ENCODE measurements at places on chromosomes 12 and 14.

- no peak for DNase-seq
Measured at GRCh38 chr12:40614923-40615322, 77.3 kb upstream of the CNTN1 start.

DNA sequence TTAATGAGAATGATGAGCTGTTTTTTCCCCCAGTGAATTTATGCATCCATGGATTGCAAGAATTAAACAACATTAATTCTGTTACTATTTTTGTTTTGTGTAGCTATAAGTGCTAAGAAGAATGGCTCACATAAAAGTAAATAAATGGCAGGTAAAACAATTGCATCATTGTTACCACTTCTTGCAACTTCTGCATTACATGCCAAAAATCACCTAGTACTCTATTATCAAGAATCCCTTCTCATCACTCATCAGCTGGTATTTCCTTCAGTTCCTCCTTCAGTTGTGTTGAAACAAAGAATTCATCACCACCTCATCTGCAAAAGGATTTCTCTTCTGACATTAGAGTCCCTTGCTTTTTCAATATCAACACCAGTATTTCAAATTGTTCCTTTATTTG, 773 bp downstream of the A2M start:
- no peak for DNase-seq

- DNase-seq: no peak
Measured at GRCh38 chr14:20489093-20489994, 16.0 kb upstream of the RNASE10 start.

DNA sequence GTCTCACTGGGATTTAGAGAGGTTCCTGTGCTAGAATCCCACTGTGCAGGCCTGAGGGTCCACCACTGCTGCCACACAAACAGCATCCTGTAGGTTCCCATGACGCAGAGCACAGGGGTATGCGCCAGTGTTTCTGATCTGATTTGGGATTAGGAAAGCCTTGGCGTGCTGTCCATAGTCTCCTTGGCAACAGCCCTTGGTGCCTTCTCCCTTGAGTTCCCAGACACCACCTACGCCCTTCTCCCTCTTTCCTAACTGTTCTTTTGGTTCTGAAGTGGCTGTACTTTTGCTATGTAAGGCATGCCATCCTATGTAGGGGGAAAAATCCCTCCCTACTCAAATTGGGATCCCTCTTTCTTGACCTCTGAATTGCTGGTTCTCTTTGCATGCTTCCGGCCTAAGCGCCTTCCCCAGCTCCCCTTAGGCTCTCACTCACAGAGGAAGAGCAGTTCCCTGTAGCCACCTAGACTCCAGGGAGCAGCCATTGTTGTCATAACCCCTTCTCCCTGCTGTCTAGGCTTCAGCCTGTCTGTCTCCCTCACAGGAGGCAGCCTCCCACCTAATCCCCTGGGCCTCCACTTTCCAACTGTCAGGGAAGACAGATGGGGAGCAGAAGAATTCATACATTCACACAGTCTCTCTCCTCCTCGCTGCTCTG, 14.8 kb upstream of the RIC8B start:
- no peak for DNase-seq

DNA sequence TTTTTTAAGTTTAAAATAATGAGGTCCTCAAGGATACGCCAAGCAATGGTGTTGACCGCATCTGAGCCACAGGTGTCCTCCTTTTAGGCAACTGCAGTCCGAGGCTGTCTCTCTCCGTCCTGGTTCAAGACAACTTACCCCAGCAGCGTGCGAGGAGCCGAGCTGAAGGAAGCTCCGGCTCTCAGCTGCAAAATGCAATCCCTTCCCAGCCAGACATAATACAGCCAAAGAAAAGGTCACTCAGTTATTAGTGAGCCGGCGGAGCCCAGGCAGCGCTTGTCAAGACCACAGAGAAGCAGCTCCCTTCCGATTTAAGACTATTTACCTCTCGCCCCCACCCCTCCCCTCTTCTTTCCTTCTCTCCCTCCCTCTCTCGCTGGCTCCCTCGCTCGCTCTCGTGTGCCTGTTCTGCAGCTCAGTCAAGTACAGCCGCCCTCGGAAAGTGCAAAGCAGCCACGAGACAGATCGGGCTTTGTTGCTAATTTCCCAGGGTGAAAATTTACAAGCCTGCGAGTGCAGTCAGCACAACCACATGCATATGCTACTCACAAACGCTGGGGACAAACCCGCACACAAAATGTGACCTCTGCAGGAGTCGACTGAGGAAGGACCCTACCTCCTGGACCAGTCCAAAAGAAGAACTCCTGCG, 363 bp upstream of the LMO3 start:
- no peak for DNase-seq

- no peak for DNase-seq
Measured at GRCh38 chr12:12121061-12121460, 50.3 kb downstream of the BCL2L14 start.

- peak; percentile 25 for DNase-seq
Measured at GRCh38 chr12:62260733-62261683, 804 bp downstream of the USP15 start.

DNA sequence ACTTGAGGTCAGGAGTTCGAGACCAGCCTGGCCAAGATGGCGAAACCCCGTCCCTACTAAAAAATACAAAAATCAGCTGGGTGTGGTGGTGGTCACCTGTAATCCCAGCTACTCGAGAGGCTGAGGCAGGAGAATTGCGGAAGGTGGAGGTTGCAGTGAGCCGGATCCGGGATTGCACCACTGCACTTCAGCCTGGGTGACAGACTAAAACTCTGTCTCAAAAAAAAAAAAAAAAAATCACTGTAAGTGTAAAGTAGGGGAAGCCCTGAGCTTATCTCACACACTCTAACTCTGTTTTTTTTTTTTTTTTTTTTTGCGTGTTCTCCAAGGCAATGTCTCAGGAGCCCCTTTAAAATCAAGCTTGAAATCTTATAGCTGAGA, 421 bp upstream of the RBMS2 start:
- DNase-seq: no peak

DNA sequence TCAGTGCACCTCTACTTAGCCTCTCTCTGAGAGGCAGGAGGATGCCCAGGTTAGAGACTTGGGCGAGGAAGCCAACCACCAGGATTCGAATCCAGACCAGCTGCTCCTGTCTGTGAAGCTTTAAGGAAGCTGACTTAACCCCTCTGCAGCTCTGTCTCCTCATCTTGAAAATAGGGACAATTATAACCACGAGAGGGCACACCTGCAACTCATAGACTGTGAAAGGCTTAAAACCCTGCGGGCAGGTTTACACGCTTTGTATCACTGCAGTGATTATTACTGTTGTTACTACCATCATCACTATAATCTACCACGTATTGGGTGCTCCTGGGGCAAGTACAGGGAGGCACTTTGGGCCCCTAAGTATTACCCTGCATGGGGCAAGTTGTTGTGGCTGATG, 379.8 kb downstream of the VRK1 start:
- peak; percentile 13 for DNase-seq

DNA sequence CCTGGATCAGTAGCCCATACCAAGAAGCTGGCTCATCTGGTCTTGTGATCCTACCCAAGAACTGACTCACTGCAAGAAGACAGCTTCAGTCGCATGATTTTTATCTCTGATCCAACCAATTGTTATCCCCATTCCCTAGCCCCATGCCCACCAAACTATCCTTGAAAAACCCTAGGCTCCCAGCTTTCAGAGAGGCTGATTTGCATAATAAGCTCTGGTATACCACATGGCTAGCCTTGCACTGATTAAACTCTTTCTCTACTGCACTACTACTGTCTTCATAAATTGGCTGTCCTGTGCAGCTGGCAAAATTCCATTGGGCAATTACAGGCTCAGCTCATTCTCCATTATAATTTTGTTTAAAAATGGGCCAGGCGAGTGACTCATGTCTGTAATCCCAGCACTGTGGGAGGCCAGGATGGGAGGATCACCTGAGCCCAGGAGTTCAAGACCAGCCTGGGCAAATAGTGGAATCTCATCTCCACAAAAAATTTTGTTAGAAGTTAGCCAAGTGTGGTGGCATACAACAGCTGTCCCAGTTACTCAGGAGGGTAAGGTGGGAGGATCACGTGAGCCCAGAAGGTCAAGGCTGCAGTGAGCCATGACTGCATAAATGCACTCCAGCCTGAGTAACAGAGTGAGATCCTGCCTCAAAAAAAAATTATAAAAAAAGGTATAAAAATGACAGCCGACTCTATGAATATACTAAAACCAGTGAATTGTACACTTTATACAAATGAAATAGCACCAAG, 76.7 kb upstream of the EIF5 start:
- no peak for DNase-seq

- no peak for DNase-seq
Measured at GRCh38 chr12:2384029-2384386, 331.2 kb downstream of the CACNA1C start.

DNA sequence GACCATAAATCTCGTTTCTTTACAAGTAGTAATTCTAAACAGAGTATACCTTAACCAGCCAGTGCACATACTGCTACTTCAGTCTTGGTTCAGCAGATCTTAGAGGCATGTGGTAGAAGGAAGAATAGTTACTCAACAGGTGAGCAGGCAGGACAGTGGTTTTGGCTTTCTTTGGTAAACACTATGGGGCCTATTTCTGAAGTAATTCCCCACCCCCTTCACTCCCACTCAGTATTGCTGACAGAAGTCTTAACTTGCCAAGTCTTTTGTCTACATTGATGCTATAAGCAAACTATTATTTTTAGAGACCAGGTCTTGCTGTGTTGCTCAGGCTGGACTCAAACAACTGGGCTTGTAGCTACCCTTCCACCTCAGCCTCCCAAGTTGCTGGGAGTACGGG, 68.5 kb downstream of the FBXO34 start:
- no peak for DNase-seq

- no peak for DNase-seq
Measured at GRCh38 chr14:70888681-70889175, 18.5 kb upstream of the PCNX1 start.

GRCh38 chr12:62640910-62641448, 174.4 kb downstream of the MON2 start:
- DNase-seq: no peak

- DNase-seq: no peak
Measured at GRCh38 chr12:123099560-123100192, 51.2 kb downstream of the PITPNM2 start.

GRCh38 chr12:75437564-75437963, 43.0 kb upstream of the GLIPR1 start:
- DNase-seq: no peak

DNA sequence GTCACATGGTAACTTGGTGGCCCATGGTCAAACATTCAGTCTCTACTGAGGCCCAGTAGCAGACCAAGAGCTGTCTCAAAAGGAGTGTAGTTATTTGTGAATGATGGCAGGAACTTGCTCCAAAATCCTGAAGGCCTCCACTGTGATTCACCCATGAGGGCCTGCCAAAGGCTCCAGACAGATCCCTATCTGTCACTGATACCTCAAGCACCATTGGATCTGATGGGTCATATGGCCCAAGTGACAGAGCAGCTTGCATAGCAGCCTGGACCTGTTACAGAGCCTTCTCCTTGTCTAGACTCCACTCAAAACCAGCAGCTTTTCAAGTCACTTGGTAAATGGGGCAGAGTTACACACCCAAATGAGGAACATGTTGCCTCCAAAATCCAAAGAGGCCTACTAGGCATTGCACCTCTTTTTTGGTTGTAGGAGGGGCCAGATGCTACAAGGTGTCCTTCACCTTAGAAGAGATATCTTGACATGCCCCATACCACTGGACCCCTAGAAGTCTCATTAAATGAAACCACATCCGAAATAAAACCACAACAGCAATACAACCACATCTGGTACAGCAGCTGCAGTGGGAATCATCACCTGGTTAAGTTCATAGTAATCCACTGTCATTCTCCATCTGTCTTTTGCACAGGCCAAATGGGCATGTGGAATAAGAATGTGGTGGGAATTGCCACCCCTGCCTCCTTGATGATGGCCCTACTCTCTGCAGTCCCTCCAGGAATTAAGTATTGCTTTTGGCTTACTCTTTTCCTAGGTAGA, 150.4 kb upstream of the MAX start:
- no peak for DNase-seq

GRCh38 chr12:22665476-22665875, 40.5 kb downstream of the ETNK1 start:
- no peak for DNase-seq
